Panc1 (cell line): ENCODE measurements at places on chromosomes 3 and 15. TPM values are rescaled to one million over a fixed set of nuclear protein-coding genes. Genes with fewer than 3 reads are reported as not detected.

The PRKCD gene
- 14.0 TPM for total RNA-seq

The TMEM207 gene
- total RNA-seq, result not detected

The BLM gene
- total RNA-seq, result 23.9 TPM

The LPP gene
- 90.0 TPM for total RNA-seq

The CEP152 gene
- 13.9 TPM for total RNA-seq

The COLQ gene
- 0.64 TPM for total RNA-seq

The CFAP91 gene
- total RNA-seq, result 0.90 TPM

The STARD5 gene
- total RNA-seq, result 2.9 TPM

The ALDH1L1 gene
- total RNA-seq, result 0.36 TPM

The FILIP1L gene
- 3.2 TPM for total RNA-seq

The GRIP2 gene
- total RNA-seq, result 6.5 TPM

The WDR76 gene
- 40.0 TPM for total RNA-seq

The MGLL gene
- total RNA-seq, result 2.1 TPM

The AHSG gene
- 0.85 TPM for total RNA-seq

The ATP10A gene
- 0.31 TPM for total RNA-seq

The FAH gene
- 38.0 TPM for total RNA-seq

The GPD1L gene
- total RNA-seq, result 10.5 TPM

The OR5K2 gene
- total RNA-seq, result not detected

The DUOX1 gene
- total RNA-seq, result 0.31 TPM

The CCR1 gene
- not detected for total RNA-seq

The THRB gene
- 3.9 TPM for total RNA-seq

The STRIT1 gene
- not detected for total RNA-seq

The CPN2 gene
- total RNA-seq, result 0.08 TPM

The IDH2 gene
- total RNA-seq, result 197 TPM

The ADIPOQ gene
- total RNA-seq, result not detected

The GOLGA6L22 gene
- not detected for total RNA-seq

The CLDN11 gene
- total RNA-seq, result 1.9 TPM

The GATM gene
- 7.6 TPM for total RNA-seq

The SLC35G2 gene
- total RNA-seq, result 15.0 TPM

The ACAN gene
- 0.03 TPM for total RNA-seq

The FBXL22 gene
- total RNA-seq, result 0.54 TPM

The HACL1 gene
- total RNA-seq, result 26.8 TPM

The KAT2B gene
- total RNA-seq, result 16.4 TPM

The SERINC4 gene
- not detected for total RNA-seq

The FSTL1 gene
- total RNA-seq, result 9.2 TPM

The THSD4 gene
- 65.4 TPM for total RNA-seq

The SLC27A2 gene
- 0.18 TPM for total RNA-seq

The ATP2B2 gene
- not detected for total RNA-seq
